Epithelial cell of esophagus (primary cell): ENCODE measurements at places on chromosomes 5 and 9.
A peak's percentile ranks its signal among the peaks of the same experiment; 100 is the strongest.

DNA sequence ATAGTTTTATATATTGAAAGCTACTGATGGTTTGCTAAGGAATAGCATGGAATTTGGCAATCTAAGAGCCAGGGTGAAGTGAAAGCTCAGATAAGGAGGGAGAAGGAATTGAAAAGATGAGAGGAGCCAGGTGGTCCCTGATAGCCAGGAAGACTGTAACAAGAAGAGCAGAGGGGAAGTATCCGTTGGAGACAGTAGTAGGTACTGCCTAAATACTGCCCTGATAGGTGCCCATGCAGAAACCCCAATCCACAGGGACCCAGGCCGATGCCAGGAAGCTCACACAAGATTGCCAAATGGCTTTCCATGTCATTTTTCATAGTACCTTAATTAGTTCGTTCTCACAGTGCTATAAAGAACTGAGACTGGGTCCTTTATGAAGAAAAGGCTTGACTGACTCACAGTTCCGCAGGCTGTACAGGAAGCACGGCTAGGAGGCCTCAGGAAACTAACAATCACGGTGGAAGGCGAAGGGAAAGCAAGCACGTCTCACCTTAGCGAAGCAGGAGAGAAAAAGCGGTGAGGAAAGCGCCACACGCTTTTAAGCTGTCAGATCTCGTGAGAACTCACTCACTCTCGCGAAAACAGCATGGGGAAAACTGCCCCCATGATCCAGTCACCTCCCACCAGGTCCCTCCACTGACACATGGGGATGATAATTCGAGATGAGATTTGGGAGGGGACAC lies 13.0 kb downstream of the ACTL7B start:
- DNase-seq = no peak

DNA sequence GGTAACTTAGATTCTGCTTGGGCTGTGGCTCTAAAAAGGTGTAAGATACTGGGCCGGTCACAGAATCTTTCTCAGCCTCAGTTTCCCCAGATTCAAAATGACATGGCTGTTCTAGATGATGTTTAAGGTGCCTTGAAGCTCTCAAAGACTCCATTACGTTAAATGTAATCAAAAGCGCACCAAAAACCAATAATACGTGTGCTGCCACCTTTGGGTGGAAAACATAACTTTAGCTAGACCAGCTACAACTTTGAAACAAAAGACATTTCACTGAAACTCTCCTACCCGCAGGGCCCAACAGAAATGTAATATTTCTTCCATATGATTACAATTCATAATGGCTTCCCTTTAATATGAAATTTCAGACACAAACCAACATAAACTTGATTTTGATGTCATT lies 35.0 kb upstream of the PCSK5 start:
- DNase-seq = peak; percentile 50

- DNase-seq = no peak
These were observed 67.0 kb downstream of the ARHGEF28 start for GRCh38 chr5:73692981-73693380.

GRCh38 chr5:79513308-79513703 lies 628 bp downstream of the HOMER1 start:
- DNase-seq = no peak

- DNase-seq = no peak
These were observed 371.5 kb upstream of the ACTBL2 start for GRCh38 chr5:57853929-57854697.

DNA sequence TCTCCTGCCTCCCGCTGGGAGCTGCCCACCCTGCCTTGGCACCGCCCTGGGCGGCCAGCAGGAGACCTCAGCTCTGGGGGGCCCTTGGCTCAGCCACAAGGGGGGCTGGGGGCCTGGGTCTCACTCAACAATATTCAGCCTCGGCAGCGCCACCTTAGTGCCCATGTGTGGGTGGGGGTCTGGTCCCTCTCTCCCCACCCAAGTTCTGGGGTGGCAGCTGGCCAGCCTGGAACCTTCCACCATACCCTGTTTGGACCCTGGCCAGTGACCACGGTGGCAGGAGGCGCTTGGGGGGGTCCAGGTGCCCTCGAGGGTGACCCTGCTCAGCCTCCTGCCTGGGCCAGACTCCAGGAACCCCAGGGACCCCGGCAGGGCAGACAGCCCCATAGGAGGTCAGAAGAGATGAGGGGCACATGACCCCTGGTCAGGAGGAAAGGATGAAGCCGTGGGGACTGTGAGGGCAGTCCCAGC lies 22.2 kb downstream of the NKD2 start:
- no peak for DNase-seq

- no peak for DNase-seq
These were observed 93.1 kb downstream of the PDE4D start for GRCh38 chr5:59800347-59800893.

DNA sequence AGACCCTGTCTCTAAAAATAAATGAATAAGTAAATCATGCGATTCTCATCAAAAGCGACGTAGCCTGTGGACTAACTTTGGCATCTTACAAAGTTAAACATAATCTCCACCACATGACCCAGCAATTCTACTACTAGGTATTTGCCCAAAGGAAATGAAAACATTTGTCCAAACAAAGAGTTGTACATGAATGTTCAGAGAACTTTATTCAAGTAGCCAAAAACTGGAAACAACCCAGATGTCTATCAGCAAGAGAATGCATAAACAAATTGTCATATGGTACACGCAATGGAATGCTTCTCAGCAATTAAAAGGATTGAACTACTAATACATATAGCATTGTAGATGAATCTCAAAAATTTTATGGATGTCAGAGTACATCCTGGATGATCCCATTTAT lies 82.6 kb downstream of the ADRB2 start:
- peak; percentile 47 for DNase-seq

GRCh38 chr9:22423566-22423965 lies 23.1 kb upstream of the DMRTA1 start:
- DNase-seq = no peak

GRCh38 chr9:93828331-93829097 lies 126.6 kb downstream of the BARX1 start:
- DNase-seq = no peak

GRCh38 chr5:113808956-113809355 lies 295.5 kb downstream of the YTHDC2 start:
- no peak for DNase-seq

DNA sequence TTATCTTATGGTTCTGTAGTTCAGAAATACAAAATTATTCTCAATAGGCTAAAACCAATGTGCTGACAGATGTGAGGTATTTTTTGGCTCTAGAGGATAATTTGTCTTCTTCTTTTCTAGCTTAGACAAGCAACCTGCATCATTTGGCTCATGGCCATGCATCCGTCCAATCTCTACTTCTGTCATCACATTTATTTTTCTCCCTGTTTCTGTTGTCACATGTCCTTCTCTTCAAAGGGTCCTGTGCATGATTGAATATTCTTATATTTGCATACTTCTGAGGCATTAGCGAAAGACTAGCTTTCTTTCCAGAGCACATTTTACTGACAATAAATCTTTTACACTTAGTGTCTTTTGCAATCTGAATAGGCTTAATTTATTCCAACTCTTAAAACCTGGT lies 564.7 kb downstream of the CDH10 start:
- no peak for DNase-seq

DNA sequence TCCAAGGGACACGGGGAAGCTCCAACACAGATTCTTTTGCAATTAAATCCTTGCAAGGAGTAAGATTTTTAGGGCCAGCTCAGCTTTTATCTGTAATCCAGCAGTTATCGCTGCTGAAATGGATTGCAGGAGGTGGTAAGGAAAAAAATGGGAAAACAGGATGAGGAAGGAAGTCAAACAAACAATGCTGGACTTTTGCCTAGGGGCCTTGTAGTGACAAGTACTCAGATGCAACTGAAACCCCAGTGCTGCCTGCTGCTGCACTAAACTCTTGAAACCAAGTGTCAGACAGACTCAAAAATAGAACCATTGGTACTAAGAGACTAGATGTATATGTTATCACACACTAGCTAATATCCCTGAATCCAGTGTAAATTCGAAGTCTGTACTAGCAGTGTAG lies 309.2 kb downstream of the CTNND2 start:
- no peak for DNase-seq

DNA sequence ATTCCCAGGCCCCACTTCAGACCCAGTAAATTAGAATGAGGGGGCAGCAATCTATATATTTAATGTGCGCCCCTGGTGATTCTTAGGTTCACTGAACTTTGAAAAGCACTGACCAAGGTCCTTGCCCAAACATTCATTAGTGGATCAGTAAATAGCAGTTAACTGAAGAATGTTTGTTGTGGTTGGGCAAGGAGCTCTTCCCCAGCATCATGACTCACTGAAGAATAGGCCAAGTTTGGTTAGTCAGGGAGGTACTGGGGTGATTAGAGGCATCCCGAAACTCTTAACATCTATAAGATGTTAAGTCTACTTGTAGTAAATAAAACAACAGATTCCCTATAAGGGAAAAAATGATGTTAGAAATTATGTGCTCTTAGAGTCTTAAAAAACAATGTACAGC lies 833 bp upstream of the MROH2B start:
- DNase-seq = peak; percentile 62

- no peak for DNase-seq
These were observed 2.7 kb downstream of the UBAC1 start for GRCh38 chr9:135958485-135958884.

DNA sequence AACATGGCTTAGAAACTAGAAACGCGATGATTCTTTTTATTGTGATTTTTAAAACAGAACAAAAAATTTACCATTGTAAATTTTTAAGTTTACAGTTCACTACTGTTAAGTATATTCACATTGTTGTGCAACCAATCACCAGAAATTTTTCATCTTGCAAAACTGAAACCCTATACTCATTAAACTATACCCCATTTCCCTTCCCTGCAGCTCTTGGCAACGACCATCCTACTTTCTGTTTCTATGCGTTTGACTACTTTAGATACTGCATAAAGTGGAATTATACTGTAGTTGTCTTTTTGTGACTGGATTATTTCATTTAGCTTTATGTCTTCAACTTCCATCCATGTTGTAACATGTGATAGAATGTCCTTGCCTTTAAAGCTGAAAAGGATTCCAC lies 52.5 kb downstream of the SPOCK1 start:
- no peak for DNase-seq

DNA sequence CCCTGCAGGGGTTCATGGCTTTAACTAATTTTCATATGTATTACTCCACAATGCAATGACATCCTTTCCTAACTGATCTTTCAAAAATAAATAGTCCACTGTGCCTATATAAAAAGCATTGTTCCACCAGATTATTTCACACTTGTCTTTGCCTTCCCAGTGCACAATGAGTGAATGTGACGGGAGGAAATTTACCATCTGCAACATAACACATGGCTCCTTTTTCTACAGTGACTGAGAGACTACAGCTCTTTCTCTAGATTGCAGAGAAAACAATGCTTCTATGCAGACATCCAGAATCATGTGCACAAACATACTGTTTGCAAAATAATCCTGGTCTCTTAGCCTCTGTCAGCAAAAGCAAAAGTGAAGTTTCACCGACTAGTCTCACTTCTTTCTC lies 483.7 kb upstream of the PIK3R1 start:
- DNase-seq = no peak

DNA sequence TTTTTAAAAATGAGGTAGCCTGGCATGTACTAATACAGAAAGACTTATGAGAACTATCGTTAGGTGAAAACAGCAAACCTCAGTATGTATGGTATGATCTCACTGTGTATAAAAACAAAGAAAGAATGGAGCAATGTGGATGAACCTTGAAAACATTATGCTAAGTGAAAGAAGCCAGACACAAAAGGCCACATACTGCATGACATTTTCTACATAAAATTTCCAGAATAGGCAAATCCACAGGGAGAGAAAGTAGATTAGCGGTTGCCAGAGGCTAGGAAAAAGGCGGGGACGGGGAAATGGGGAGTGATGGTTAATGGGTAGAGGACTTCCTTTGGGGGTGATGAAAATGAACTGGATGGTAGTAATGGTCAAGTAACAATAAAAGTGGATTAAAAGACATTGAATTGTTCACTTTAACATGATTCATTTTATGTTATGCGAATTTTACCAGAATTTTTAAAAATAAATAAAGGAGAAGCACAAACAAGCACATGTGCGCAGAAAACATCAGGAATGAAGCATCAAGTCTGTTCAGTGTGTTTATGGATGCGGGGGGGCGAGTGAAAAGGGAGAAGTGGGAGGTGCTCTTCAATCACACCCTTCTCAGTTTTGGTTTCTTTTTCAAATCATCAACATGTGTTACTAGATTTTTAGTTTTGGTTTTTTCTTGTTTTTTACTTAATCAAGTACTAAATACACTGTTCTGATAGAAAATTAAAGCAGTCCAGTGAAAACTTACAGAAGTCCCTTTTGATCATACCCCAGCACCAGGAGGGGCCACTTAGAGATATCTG lies 16.3 kb downstream of the ROR2 start:
- DNase-seq = no peak

GRCh38 chr5:145925353-145925752 lies 11.0 kb upstream of the SH3RF2 start:
- DNase-seq = peak; percentile 83

DNA sequence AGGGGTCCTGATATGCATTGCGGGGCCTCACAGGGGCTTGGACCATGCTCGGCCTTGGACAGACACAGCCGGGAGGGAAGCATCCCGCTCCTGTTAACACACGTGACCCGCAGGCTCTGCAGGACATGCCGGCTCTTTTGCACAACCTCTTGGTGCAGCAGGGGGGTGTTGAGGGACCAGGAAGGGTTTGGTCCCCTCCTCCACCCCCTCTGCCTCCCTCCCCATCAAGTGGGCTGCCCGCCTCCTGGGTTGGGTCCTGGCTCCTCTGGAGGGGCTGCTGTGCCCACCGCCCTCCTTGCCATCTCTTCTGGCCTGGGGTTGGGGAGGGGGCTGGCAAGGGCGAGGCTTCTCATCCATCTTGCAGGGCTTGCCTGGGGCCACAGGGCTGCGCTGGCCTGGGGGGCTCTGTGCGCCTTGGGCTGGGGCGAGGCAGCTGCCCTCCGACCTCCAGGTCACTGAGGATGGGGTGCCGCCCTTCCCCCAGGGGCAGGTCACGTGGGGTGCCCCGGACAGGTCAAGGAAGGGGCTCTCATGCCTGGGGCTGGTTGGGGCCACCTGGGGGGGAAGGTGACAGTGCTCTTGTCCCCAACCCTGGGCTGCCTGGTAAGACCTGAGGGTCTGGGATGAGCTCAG lies 16.8 kb upstream of the SLC9A3 start:
- DNase-seq = no peak

- DNase-seq = no peak
These were observed 223.3 kb downstream of the NR2F1-AS1 start for GRCh38 chr5:93357686-93358085.

DNA sequence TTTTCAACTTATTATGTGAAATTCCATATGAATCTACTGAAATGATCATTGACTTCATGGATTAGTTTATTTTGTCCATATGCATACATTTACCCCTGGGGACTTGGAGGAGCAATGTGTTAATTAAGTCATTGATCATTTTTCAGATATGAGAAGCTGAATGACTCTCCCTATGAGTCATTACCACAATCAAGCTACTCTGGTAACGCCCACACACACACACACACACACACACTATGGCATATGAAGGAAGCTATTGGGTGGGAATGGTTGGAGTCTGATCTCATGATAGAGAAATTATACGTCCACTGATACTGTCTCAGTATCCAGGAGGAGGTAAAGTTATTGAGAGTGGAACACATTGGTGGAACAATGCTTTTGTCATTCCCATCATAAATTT lies 528.9 kb downstream of the AGTPBP1 start:
- peak; percentile 93 for DNase-seq

- DNase-seq = no peak
These were observed 16.0 kb downstream of the TMEM174 start for GRCh38 chr5:73188764-73189531.

- DNase-seq = peak; percentile 58
These were observed 1.8 kb upstream of the NTRK2 start for GRCh38 chr9:84667571-84668195.

GRCh38 chr5:175344331-175345195 lies 99.4 kb downstream of the DRD1 start:
- no peak for DNase-seq

GRCh38 chr9:99491408-99492158 lies 269.5 kb downstream of the SEC61B start:
- no peak for DNase-seq
